ENCODE measurements at places on chromosomes 16 and 17. TPM values are rescaled to one million over a fixed set of nuclear protein-coding genes. Genes with fewer than 3 reads are reported as not detected.
A peak's percentile ranks its signal among the peaks of the same experiment; 100 is the strongest.

The TAT gene
- not detected for total RNA-seq

The VMP1 gene
- 171 TPM for total RNA-seq

The SLC13A2 gene
- not detected for total RNA-seq

The CCL7 gene
- total RNA-seq: 0.17 TPM

The KRTAP17-1 gene
- not detected for total RNA-seq

The GOT2 gene
- 111 TPM for total RNA-seq

The MLKL gene
- total RNA-seq: 14.4 TPM

The TOP3A gene
- 25.2 TPM for total RNA-seq

The CEP131 gene
- total RNA-seq: 7.8 TPM

The NECAB2 gene
- not detected for total RNA-seq

The TP53TG3F gene
- total RNA-seq: not detected

The SLC43A2 gene
- 3.7 TPM for total RNA-seq

The CFAP97D1 gene
- total RNA-seq: not detected

- no peak for DNase-seq
Observed at GRCh38 chr17:2710071-2710802, 1.3 kb downstream of the CLUH start.

GRCh38 chr17:8867361-8867981 lies at the start of gene PIK3R6:
Gene PIK3R6, minus strand, starts transcription at chr17:8867674. Its CDS starts 17,880 bp downstream, at chr17:8849794.
- no peak for DNase-seq

- peak; percentile 56 for DNase-seq
Observed at GRCh38 chr17:80349151-80349651, 65.8 kb upstream of the ENDOV start.

- DNase-seq: no peak
Observed at GRCh38 chr16:48526958-48527331, 83.0 kb downstream of the N4BP1 start.

- no peak for DNase-seq
Observed at GRCh38 chr16:83037884-83038283, 411.1 kb downstream of the CDH13 start.

GRCh38 chr17:17851103-17852002 lies 14.6 kb upstream of the SREBF1 start:
- no peak for DNase-seq

DNA sequence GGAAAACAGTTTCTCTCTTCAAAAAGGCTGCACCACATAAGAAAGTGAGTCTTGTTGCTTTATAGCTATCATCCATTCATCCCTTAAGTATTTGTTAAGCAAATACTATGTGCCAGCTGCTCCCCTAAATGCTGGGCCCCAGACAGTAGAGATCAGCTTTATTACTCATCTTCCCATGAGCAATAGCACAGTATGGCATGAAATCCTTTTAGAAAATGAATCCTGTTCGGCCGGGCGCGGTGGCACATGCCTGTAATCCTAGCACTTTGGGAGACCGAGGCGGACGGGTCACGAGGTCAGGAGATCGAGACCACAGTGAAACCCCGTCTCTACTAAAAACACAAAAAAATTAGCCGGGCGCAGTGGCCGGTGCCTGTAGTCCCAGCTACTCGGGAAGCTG lies 99.5 kb downstream of the MYO1D start:
- DNase-seq: no peak

DNA sequence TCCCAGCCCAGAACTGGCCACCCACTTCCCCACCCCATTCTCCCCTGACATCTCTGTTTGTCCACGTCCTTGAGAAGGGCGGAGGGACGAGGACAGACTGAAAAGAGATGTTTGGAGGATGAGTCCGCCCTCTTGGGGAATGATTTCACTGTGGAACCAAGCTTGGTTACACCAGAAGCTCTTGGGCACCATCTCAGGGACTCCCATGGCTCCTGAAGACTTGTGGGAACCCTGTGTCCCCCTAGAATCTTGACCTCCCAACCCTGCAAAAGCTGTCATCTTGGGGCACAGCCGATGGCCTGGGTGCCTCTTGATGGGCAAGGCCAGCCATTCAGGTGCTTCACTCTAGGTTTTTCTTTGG lies 25.9 kb upstream of the LITAF start:
- DNase-seq: no peak

- no peak for DNase-seq
Observed at GRCh38 chr16:14238756-14239155, 167.6 kb downstream of the MRTFB start.

GRCh38 chr16:57743458-57743857 lies 7.9 kb downstream of the KATNB1 start:
- DNase-seq: no peak

GRCh38 chr17:57341611-57342540 lies 85.6 kb downstream of the MSI2 start:
- no peak for DNase-seq

DNA sequence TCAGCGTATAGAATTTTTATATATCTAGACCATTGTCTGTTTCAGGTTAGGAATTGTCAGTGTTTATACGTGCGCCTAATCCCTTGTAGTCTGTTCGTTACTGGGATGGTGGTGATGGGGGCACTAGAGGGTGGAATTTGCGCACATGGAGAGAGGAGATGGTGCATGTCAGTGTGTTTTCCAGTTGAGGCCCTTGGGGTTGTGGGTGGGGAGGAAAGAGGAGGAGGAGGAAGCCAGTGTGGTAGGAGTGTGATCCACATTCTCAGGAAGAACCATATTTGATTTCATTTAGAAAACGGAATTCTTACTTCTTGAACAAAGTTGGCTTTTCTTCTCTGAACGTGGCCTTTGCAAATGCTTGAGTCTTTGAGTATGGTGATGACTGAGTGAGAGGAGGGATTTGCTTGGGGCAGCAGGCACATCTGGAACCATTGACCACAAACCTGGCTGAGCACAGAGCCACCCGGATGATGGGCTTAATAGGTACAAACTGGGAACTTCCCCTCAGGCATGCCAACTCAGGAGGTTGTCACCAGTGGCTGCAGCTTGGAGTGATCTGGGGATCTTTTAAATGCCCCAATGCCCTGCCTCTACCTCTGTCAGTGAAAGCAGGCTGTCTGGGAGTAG lies 98.9 kb downstream of the PRKCB start:
- DNase-seq: no peak

DNA sequence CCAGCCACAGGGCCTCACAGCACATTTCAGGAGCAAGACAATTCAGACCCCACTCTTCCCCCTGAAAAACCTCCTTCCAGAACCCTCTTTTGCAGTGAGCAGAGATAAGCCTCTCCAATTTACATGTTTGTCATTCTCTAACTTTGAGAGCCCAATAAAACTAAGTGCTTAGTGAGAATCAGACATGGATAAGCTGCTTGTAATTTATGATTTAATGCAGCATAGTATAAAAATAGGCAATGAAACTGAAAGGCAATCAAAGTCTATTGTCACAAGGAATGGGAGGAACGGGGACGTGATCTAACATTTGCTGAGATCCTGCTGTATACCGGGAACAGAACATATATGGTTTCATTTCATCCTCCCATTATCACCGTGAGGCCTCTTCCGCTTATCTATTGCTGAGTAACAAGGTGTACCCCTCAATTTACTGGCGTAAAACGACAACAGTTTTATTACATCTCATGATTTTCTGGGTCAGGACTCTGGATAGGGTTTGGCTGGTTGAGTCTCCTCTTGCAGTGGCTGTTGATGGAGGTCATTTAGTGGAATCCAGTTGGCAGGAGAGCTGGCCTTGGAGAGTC lies 597.4 kb downstream of the MAF start:
- DNase-seq: no peak

DNA sequence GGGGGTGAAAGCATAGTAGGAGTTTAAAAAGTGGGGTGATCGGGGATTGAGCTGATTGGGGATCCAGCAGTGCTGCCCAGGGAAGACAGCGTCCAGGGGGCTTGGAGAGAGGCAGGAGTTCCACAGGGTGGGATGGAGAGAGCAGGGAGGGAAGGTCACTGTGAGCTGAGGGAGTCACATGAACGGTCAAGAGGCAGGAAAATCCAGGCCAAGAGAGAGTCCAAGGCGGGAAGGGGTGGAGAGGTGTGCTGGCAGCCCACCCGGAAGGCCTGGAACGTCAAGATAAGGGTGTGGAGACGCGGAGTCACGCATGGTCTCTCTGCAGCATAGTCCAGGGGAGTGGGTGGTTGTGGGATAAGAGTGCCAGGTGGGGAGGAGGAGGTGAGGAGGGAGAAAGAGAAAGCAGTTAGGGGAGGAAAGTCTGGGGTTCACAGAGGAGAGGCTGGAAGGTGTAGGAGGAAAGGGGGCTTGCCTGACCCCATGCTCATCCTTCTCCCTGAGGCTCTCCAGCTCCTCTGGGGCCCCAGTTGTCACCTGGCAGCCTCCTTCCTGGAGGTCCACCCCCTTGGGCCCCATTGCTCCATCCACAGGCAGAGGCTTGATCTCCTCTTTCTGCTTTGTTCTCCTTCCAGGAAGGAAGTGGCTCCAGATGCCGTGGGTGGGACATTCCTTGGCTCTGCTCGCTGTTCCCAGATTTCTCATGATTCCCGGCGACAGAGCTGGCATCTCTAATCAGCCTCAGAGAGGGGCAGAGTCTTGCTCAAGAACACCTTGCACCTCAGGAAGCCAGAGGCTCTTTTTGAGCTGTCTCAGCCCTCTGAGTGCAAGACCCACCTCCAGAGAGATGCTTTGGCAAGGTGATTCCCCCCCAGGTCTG lies 28.7 kb downstream of the CCR7 start:
- DNase-seq: no peak

DNA sequence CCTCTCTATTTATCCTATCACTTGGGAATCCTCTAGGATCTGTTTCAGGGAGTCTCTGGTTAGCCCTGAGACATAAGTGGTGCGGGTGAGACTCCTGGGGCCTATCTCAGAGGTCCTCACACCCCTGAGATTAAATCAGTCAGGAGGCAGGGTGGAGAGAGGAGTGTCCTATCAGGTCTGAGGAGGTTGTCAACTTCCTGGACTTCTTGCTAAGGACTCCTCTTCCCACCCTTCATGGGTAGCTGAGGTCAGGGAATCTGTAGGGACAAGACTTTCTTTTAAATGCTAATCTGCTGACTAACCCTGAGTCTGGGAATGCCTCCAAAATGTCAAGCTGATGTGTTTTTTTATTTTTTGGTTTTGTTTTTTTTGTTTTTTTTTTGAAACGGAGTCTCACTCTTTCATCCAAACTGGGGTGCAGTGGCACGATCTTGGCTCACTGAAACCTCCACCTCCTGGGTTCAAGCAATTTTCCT lies 6.6 kb upstream of the ARMC5 start:
- peak; percentile 95 for DNase-seq

DNA sequence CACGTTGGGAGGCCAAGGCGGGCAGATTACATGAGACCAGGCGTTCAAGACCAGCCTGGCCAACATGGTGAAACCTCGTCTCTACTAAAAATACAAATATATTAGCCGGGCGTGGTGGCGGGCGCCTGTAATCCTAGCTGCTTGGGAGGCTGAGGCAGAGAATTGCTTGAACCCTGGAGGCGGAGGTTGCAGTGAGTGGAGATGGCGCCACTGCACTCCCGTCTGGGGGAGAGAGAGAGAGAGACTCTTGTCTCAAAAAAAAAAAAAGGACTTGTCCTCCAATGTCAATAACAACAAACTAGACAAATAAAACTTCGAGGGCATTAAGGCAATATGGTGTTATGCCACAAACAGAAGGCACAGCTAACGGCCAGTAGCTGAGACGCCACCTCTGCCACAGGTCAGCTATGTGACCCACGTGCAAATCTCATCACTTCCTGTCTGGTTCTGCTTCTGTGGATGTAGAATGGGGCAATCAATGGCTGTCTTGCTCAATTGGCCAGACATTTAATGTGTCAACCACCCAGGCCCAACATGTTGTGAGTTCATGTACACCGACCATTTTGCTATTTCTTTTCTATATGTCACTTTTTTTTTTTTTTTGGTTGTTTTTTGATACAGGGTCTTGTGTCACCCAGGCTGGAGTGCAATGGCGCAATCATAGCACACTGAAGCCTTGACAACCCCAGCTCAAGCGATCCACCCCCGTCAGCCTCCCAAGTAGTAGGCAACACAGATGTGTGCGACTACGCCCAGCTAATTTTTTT lies 834 bp upstream of the TXNDC11 start:
- peak; percentile 41 for DNase-seq

DNA sequence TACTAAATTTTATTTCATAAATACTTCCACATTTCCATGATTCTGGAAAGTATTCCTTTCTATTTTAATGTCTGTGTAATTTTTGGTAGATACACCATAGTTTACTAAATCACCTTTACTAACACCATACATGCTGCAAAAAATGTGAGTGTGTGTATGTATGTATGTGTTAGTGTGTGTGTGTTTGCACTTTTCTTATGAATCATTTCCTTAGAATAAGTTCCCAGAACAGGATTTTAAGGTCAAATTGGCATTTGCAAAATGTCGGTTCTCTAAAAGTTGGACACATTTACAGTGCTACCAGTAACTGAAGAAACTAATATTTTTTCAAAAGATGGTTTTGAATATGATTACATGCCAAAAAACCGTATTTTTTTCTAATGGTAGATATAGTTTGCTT lies 137.1 kb downstream of the CYB561 start:
- DNase-seq: peak; percentile 5

DNA sequence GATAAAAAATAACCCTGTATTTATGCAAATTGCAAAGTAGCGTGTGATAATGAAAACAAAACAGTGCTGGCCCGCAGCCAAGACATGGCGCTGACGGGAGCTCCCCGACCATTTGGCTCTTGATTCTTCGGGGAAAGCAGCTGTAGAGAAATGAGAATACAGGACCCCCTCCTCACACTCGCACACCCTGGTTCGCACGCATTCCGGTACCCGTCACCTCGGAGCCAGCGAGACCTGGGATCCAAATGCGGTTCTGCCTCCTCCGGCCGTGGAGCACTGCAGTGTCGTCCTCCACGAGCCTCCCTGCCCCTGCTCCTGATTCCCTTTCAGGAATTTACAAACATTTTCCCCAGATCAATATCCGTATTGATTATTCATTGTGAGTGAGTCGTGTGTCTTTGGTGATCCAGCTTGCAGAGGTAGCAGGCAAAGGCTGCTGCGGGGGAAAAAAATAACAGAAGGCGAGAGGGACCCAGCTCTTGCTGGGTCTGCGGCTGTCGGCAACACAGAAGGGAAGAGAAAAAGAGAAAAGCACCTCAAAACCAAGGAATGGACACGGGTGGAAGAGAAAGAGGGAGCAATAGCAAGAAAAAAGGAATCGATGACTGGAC lies 184.1 kb upstream of the ZFHX3 start:
- peak; percentile 9 for DNase-seq

- DNase-seq: no peak
Observed at GRCh38 chr17:17835415-17836249, 1.2 kb downstream of the SREBF1 start.

GRCh38 chr16:5166486-5166885 lies 68.9 kb upstream of the EEF2KMT start:
- DNase-seq: no peak

- DNase-seq: peak; percentile 67
Observed at GRCh38 chr17:50550661-50551432, 3.9 kb downstream of the SPATA20 start.

DNA sequence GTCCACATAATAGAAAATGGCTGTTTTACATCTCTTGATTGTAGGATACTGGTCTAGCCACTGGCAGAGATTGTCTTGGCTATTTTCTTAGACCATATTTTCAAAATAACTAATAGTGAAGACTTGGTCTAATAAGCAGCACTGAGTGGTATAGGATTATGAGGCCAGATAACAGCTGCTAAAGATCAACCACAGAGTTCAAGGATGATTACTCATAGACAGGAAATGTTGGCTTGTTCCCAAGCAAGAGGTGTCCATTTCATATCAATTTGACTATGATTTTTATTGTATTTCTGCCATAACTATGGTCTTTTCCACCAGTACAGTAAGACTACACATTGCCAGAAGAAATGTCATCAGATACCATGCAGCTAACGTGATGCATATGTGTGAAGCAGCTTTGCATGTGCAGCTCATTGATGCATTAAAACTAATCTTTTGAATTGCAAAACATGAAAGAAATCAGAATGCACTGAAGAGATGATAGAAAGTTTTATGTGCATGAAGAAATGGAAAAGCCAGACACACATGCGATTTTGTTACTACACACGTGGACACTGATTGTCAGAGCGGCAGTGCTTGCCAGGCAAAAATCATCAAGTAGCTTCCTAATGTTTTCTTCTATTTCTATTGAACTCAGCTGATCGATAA lies 693.3 kb downstream of the CDH11 start:
- DNase-seq: peak; percentile 79
